ENCODE measurements at places on chromosomes 6 and 20. TPM values are rescaled to one million over a fixed set of nuclear protein-coding genes. Genes with fewer than 3 reads are reported as not detected.

ARMH2 gene
- total RNA-seq: not detected

PSMA7 gene
- 449 TPM for total RNA-seq

TENT5A gene
- total RNA-seq: 2.6 TPM

ADGRF5 gene
- total RNA-seq: 0.70 TPM

CSE1L gene
- total RNA-seq: 96.4 TPM

GRIK2 gene
- total RNA-seq: 0.40 TPM

CFAP206 gene
- 0.17 TPM for total RNA-seq

COX4I2 gene
- total RNA-seq: not detected

BMP5 gene
- not detected for total RNA-seq
